Kidney (tissue), 22 donors: ENCODE measurements at places on chromosomes 5 and 9.

DNA sequence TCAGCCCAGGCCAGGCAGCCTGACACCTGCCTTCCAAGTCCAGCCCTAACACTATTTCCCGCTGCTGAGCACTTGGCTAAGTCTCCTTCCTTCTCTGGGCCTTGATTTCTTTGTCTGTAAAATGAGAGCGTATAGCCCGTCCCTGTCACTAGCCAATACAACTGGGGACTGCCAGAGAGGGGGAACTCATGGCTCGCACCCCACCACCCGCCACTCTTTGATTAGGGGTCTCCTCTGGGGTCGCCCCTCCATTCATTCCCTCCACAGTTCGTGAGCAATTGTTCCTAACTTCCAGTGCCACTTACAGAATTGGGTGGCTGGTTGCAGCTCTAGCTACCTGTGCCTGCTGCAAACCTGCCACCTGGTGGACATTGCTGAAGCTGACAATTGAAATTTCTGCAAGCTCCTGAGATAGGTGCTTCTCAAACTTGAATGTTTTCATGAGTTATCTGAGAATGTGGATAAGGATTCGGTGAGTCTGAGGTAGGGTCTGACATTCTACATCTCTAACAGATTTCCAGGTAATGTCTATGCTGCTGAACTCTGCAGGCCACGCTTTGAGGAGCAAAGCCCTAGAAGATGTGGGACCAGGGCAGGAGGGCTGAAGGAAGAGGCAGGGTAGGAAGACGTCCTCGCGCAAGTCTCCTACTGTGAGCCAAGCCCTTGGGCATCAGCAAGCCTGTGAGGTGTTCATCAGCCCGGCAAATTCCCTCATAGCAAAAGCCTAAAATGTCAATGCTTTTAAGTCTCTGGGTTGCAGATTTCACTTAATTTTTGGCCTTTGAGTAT is 13.3 kb upstream of the RECK start:
- peak; percentile 81 for DNase-seq

DNA sequence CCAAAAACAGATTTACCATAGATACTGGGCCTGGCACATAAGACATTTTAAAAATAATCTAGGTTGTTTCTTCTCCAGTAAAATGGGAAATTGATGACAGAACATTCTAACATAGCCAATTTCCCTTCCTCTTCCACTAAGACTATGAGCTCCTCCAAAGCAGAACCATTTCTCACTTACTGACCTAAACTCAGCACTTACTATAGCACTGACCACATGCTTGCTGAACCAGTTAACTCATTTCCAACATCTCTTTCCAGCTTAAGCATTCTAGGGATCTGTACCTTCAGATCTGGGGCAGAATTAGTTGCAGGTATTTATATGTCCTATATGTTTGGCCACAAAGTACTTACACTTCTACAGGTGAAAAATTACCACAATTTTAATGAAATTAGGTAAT is 58.9 kb downstream of the TTC39B start:
- no peak for DNase-seq

DNA sequence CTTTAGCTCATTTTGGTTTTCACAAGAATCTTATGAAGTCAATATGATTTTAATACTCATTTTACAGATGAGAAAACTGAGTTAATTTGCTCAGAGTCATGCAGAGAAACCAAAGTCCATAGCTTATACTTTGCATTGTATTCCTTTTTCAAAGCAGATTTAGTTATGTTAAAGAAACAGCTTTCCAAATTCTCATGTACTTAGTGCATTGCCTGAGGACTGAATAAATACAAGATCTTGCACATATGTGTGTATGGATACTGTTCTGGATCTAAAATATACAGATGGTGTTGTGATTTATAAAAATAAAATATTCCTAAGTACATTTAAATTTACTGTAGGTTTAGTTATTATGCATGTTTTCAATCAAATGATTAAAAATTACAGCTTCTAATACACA is 43.5 kb upstream of the CD180 start:
- no peak for DNase-seq

GRCh38 chr5:74963407-74963806 is 89.0 kb downstream of the GCNT4 start:
- DNase-seq = no peak

DNA sequence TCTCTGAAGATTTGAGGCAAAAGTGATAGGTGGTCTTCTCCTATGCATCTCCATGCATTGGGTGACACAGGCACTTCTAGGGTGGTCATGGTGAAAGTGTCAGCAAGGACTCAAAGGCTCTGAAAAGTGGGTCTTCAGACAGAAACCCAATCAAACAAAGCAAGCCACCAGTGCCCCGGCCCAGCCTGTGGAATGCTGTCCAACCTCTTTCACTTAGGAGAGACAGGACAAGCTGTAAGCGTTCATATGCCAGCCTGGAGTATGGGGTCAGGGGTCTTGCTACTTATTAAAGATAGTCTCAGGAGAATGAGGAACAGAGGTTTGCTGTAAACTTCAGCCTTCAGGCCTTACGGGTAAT is 324.5 kb downstream of the GADD45G start:
- no peak for DNase-seq

DNA sequence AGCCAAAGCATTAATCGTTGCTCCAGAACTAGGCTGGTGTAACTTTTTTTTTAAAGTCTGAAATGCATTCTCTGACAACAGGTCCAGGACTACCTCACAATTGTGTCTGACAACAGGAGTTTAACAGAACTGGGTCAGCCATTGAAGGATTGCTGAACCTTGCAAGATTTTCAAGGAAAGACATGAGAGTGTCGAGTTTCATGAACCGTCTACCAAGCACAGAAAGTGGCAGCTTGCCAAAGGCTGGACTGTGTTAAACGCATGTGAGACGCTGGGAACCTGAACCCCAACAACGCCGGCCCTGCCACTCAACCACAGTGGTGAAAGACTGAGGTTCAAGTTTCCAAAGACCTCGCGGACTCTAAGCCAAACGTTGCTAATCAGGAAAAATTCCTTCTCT is 79.1 kb downstream of the LHFPL2 start:
- DNase-seq = peak; percentile 91

DNA sequence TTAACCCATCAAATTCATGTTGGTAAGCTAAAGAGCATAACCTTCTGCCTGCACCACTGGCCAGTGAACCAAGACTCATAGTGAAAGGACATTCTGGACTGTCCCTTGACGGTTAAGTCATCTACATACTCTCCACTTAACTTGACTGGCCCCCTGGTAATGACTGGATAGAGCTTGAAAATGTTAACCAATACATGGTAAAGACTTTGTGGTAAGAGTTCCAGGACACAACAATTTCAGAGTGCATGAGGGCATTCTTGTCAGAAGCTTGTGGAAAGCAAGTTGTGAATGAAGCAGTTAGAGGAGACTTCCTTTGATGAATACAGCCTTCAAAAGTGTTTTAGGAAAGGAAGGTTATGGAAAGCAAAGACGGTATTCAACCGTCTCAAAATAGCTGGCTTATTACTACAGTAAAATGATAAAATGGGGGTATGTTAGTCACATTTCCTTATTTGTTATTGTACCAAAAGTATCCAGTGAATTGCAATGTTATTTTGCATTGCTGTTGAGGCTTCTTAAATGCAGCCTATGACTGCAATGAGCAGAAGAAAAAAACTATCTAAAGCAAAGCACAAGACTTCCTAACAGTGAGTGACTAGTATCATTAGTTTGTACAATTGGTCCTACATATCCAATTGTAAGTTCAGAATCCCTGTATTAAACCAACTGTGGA is 47.2 kb upstream of the DAB2 start:
- no peak for DNase-seq

- DNase-seq = no peak
Measured at GRCh38 chr9:73143711-73144328, 7.8 kb upstream of the ANXA1 start.
